ENCODE measurements at places on chromosomes 2 and 18.

- no peak for DNase-seq
These were observed 244.1 kb upstream of the NRP2 start for GRCh38 chr2:205438241-205438640.

DNA sequence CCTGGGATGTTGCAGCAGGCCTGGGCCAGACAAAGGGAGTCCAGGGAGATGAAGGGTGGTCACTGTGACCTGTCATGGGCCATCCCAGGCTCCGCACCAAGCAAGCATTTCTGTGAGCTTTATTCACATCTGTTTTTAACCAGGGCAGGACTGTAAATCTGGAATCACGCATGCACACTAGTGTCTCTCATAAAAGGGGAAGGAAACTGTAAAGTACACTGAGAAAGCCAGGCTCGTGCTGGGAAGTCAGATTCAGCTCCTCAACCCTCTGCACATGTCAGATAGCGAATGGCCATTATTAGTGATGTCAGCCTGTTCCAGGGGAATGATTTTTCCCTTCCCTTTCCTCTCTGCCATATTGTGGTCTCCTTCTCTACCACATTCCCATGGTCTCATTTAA is 818.6 kb upstream of the RAB6C start:
- DNase-seq = no peak

DNA sequence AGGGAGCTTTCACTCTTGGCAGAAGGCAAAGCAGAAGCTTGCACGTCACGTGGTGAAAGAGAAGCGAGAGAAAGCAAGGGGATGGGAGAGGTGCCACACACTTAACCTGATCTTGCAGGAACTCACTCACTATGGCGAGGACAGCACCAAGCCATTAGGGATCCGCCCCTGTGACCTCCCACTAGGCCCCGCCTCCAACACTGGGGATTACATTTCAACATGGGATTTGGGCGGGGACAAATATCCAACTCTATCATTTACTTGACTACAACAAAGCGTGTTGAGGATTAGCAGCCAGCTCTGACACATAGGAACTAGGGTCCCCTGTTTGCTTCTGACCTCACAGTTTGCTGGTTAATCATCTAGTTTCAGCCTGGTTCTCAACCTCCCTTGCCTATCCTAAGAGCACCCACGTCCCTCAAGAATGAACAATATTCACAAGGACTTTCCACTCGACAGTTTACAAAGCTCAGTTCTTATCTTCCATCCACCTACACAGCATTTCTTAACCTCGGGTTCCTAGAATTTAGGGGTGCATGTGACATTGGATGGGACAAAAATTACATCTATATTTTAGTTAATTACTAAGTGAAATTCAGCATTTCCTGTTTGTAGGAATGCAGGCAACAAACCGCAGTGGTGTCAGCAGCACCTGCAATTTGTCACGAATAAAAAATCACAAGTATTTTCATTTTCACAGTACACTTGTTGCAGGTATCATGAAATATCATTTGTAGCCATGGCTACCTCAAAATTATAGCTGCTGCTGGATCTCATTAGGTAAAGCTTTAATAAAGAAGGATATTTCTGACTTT is 36.0 kb downstream of the LBH start:
- no peak for DNase-seq

DNA sequence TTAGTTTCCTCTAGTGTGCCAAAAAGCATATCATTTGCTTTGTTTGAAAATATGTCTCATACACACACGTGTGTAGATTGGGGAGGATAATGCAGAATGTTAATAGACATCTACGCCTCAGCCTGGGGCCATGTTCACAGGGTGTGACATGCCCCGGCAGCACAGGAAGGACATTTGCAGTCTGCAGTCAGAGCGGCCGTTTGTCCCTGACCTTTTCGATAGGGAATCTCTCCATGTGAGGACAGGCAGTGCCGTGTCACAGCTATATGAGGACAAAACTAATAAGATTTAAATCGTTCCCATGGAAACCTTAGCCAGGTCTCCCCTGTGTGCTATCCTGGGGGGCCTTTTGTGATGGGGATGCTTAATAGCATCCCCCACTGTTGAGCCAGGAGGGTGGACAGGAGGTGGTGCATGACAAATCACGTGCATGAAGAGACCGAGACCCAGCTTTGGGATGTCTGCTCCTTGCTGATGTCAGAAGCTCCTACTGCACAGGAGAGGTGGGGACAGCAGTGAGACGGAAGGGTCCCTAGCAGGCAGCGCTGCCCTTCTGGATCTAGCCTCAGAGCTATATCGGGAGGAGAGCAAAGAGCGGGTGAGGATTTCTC is 100.6 kb downstream of the RNF144A start:
- DNase-seq = no peak

DNA sequence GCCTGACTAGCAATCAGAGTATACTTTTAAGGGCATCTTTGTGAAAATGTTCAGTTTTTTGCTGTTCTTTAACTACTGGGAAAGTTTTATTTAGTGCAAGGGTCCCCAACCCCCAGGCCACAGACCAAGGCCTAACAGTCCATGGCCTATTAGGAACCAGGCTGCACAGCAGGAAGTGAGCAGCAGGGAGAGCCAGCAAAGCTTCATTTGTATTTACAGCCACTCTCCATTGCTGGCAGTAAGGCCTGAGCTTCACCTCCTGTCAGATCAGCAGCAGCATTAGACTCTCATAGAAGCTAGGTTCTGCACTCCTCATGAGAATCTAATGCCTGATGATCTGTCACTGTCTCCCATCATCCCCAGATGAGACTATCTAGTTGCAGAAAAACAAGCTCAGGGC is 17.1 kb upstream of the NR4A2 start:
- no peak for DNase-seq
